ENCODE measurements at places on chromosomes 16 and 17. TPM values are rescaled to one million over a fixed set of nuclear protein-coding genes. Genes with fewer than 3 reads are reported as not detected.

The CLDN6 gene
- polyA plus RNA-seq = 29.6 TPM

The CHRNE gene
- polyA plus RNA-seq = 1.2 TPM

The AARSD1 gene
- polyA plus RNA-seq = 76.3 TPM

The SPATA22 gene
- polyA plus RNA-seq = 0.15 TPM

The ZNF597 gene
- 4.6 TPM for polyA plus RNA-seq

The RNF43 gene
- polyA plus RNA-seq = 12.9 TPM

Measured in left kidney (tissue), 8 donors.